SK-N-SH (cell line): ENCODE measurements at places on chromosomes 13 and 19.

DNA sequence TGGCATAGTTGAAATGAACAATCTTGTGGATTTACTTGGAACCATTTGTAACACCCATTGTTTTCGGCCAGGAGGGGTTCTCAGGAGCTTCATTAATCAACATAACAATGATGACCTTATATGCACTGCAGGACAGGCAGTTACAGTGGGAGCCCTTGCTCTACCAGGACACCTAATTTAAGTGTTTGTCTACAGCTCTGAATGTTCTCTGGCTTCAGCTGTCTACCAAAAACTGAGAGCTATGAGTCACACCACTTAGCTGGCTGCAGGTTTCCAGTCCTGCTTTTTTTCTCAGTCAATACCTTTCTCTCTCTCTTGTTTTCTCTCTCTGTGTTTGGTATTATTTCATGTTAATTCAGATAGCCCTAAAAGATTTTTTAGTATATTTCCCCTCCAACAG, 105.4 kb upstream of the MBNL2 start:
- DNase-seq, result no peak

DNA sequence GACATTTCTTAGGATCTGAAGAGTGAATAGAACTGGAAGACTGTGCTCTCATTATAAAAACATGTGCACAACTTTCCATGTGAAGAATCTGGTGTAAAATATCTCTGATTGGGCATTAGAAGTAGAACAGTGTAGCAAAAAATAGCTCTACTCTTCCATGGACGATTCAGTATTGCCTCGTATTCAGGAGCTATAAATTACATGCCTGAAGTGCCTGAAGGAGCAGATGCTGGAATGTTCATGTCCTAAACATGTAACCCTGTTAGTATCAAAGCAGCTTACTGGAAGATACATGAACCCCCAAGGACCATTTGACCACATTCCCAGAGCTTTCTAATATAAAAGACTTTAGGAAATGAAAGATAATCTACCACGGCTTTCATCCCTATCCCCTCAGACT, 528.9 kb downstream of the DACH1 start:
- DNase-seq, result no peak

DNA sequence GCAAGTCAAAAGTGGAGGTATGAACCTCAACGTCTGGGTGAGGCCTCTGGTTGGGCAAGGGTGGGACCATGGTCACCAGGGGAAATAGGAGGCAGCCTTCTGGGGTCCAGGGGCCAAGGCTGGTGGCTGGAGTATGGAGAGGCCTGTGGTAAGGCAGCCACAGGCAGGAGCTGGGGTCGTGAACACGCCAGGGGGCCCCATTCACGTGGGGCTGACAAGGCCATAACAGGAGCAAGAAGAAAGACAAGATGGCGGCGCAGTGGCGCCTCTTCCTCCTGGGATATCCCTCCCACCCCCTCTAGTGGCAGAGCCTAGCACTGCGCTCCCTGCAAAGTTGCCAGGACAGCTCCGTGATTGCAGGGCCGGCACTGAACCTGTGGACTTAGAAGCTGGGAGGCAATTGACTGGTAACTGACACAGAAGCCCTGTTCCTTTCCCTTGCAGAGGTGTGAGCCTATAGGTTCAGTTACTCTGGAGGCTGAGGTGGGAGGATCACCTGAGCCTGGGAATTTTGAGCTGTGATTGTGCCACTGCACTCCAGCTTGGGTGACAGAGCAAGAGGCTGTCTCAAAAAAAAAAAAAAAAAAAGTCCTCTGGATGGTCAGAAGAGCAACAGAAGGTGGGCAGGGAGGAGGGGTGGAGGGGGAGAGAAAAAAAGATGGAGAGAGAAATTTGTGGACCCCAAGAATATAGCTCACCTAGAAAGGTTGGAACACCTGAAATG, 19.7 kb upstream of the EDDM13 start:
- DNase-seq, result peak; percentile 74

DNA sequence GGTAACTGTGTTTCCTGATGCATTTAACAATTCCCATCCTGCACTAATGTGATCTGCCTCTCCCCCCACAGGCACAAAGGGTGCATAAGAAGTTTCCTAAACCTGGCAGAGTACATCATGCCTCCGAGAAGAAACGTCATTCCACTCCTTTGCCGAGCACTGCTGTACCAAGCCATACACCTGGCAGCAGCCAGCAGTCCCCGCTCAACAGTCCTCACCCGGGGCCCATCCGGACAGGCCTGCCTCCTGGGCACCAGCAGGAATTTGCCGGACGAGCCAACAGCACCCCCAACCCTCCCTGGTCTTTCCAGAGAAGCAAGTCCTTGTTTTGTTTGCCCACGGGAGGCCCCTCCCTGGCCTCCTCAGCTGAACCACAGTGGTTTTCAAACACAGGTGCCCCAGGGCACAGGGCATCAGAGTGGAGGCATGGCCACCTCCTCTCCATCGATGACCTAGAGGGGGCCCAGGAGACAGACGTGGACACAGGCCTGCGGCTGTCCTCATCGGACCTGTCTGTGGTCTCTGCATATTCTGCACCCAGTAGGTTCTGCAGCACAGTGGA, 58.3 kb downstream of the FAM124A start:
- DNase-seq, result no peak

DNA sequence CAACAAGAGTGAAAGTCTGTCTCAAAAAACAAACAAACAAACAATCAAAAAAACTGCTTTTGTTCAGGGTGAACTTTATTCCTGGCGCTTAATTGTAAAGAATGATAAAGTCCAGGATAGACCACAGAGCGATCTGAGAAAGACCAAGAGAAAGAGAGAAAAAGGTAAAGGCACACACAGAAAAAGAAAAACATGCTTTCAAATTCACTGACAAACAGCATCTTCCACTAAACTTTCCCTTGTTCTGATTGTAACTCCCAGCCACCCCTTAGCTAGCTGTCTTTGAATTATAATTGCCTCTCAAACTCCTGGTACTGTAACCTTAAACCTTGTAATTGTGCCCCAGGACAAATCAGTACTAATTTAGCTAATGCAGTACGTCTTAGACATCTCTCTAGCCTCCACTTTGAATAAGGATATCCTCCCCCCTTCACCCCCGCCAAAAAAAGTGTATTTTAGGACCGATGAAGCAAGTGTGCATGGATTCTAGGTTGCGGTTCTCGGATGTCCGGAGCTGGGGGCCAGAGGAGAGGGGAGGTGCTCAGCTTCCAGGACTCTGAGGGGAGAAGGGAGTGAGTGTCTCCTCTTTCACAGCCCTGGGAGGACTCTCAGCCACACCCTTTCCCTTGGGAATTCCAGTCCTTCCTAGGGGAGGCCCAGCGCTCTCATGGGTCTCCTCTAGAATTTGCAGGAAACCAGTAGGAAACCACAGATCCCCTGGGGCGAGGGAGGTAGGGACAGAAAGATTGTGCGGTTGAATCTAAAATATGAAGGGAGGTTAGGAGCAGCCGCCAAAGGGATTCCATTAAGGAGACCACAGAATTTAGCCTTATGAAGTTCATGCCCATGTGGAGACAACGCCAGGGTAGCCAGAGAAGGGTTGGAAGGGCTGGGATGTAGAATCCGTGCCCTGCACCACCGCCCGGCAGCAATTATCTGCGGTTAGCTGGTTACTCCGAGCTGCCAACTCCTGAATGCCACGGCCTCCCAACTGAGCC, 19.7 kb downstream of the ZNF536 start:
- DNase-seq, result no peak

DNA sequence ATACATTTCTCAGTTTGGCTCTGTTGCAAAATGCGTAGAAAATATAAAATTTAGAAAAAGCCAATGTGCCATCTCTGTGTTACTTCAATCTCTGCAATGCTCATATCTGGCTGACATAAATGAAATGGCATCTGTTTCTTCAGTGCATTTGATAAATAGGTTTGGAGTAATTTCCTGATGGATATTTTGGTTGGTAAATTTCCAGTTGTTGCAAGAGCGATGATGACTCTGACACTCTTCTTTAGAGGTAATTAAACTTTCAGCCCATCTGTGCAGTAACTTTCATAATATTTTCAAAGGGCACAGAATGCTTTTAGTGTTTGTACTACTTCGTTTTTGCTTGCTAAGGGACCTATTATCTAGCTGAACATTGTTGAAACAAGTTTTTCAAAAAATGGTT, 1286.4 kb downstream of the PCDH9 start:
- DNase-seq, result no peak

GRCh38 chr13:70714993-70715392, 606.7 kb upstream of the KLHL1 start:
- no peak for DNase-seq

GRCh38 chr13:25688536-25688935, 316.8 kb downstream of the ATP8A2 start:
- no peak for DNase-seq

- DNase-seq, result no peak
These were observed 6.2 kb downstream of the CPAMD8 start for GRCh38 chr19:17020385-17020784.

- DNase-seq, result peak; percentile 61
These were observed 21.8 kb downstream of the MCF2L start for GRCh38 chr13:112990783-112991182.

GRCh38 chr13:98484289-98485219, 92.4 kb downstream of the STK24 start:
- no peak for DNase-seq

- no peak for DNase-seq
These were observed 4.3 kb upstream of the ZDHHC20 start for GRCh38 chr13:21463424-21463823.

GRCh38 chr13:45269204-45269603, 68.4 kb upstream of the KCTD4 start:
- DNase-seq, result no peak

DNA sequence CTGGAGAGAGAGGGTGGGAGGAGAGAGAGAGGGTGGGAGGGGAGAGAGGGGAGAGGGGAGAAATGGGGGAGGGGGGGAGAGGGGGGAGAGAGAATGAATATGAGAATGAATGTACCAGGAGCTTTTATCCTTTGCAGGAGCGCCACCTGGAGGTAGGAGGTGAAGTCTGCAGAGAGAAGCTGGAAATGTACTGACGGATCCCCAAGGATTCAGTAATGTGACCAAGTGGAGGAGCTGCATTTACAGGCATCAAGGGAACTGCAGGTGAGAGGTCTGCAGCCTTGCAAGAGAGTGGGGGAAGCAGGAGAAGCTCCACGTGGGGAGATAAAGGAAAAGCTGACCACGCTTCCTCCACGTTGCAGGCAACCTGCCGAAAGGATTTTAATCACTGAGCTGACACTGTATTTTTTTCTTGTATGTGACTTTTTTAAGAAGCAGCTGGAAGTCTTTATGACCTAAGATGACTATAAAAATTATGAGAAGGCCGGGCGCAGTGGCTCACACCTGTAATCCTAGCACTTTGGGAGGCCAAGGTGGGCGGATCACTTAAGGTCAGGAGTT, 33.7 kb downstream of the VSTM1 start:
- peak; percentile 71 for DNase-seq

DNA sequence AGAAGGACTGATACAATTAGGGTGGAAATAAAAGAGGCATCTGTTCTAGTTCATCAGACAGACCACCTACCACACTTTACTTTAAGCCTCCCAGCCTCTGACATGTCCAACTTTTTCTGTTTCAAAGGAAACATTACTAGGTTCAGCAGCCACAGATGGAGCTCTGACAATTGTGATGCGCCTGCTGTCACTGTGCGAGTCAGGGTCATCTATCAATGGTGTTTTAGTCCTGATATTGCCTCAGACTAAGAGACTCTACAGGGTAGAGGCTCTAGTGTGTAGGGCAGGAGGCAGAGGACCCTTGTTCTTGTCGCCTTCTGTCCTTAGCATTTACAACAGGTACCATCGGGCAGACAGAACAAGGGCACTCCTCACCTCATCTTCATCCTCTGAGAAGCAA, 685.0 kb upstream of the SGCG start:
- DNase-seq, result no peak

GRCh38 chr19:19202707-19203011, 555 bp downstream of the NR2C2AP start:
- no peak for DNase-seq

- peak; percentile 93 for DNase-seq
These were observed 1.0 kb upstream of the UBE2M start for GRCh38 chr19:58559275-58560006.

GRCh38 chr13:57832187-57832586, 200.6 kb downstream of the PCDH17 start:
- no peak for DNase-seq

GRCh38 chr13:93147298-93147645, 79.3 kb upstream of the GPC6 start:
- no peak for DNase-seq

DNA sequence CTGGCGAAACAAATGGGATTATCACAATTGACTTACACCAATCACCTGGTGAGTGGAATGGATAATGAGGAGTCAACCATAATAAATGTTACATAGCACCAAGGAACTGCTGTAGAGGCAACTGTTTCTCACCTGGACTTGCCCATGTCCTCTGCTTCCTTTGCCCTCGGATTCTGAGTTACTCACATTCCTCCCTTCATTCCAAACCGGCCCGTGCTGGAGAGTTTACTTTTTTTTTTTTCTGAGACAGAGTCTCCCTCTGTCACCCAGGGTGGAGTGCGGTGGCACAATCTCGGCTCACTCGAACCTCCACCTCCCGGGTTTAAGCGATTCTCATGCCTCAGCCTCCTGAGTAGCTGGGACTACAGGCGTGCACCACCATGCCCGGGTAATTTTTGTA, 41.5 kb upstream of the TSC22D1 start:
- DNase-seq, result no peak

DNA sequence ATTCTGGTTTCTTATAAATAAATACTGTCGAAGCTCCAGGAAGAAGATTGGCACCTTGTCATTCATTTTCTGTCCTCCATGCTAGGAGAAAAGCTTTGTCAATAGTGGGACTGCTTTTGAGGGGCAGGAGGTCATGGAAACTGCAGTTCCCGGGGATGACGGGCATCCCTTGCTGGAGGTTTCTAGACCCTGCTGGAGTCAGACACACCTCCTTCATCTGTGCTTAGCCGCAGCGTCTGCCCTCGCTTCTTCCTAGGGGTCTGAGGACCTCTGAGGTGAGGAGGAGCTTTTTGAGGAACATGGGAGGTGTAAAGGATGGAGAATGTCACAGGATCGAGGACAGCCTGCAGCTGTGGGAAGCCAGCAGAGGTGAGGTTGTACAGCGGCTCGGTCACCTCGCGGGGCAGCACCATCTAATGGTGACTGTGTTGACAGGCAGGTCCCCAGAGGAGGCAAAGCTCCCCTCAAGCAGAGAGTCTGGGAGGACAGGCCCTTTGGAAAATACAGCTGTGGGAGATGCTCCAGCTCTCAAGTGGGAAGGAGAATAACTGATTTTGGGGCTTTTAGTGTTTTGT, 172.7 kb upstream of the RNF113B start:
- peak; percentile 24 for DNase-seq

- DNase-seq, result peak; percentile 44
These were observed 31.9 kb downstream of the SCGB2B2 start for GRCh38 chr19:34644991-34645461.

GRCh38 chr13:73714522-73714921, 419.7 kb downstream of the KLF12 start:
- no peak for DNase-seq

DNA sequence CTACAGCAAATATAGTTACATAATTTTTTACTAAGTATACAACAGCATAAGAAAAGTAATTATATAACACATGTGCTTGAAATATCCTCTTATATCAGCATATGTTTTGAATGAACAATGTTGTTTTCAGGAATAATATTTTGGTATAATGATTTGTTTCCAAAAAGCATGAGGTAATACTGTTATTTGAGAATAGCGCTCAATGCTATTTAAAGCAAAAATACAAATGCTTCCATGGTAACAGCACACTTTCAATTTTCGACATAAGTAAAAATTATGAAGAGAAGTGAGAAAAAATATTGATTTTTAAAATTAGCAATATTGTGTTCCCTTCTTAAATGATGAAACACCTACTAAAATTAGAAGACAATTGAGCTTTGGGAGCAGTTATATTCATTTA, 715.9 kb upstream of the ATXN8OS start:
- DNase-seq, result no peak

GRCh38 chr19:55088543-55089341, 13.1 kb downstream of the EPS8L1 start:
- peak; percentile 92 for DNase-seq

- no peak for DNase-seq
These were observed 910.8 kb upstream of the SLITRK6 start for GRCh38 chr13:86710013-86710412.
